ENCODE measurements at places on chromosomes 12 and 14.

DNA sequence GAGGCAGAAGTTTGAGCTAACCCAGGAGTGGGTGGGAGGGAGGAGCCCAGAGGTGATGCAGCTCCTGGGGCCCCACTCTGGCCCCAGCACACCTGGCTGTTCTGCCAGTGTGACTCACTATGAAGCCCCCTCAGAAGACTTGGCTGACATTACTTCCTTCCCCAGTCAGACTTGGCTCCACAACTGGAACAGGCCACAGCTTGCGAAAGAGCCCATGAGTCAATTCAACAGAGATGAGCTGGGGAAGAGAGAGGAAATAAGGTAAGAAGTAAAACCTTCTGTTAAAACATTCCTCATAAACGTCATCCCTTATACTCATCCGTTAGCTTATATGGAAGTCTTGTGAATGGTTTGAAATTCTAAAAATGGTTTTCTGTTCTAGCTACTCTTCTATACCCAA lies 245.9 kb downstream of the ADAMTS20 start:
- DNase-seq, result no peak

- DNase-seq, result no peak
These were observed 121.9 kb downstream of the ANO6 start for GRCh38 chr12:45337835-45338234.

GRCh38 chr12:116325336-116325664 lies 47.8 kb upstream of the MED13L start:
- no peak for DNase-seq

- DNase-seq, result peak; percentile 42
These were observed 612 bp downstream of the PHC1 start for GRCh38 chr12:8914716-8915526.

DNA sequence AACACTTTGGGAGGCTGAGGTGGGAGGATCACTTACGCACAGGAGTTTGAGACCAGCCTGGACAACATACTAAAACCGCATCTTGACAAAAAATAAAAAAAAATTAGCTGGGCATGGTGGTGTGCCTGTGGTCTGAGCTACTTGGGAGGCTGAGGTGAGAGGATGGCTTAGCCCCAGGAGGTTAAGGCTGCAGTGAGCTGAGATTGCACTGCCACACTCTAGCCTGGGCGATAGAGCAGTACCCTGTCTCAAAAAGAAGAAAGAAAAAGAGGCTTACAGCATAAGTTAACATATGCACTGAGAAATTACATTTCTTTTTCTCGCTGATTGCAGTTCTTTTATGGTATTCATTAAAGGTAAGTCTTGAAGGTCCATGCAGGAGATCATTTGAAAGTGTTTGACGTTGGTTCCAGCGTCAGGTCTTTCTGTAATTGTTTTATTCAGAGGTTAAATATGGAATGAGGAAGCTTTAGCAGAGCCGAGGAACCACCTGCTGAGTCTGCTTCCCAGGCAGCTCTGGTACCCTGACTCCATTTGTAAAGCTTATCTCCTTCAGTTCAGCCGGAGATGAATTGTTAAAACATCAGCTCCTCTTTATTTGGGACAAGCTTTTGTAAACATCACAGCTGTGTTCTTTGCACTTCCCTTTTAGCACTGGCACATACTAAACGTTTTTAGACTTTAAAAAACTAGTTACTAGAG lies 18.5 kb downstream of the SFSWAP start:
- no peak for DNase-seq

All from NCI-H1930 (cell line).